Dermis microvascular lymphatic vessel endothelial cell (primary cell): ENCODE measurements at places on chromosomes 3 and 15.

GRCh38 chr3:136957751-136958288 lies at the start of gene IL20RB:
IL20RB (plus strand) TSS chr3:136957983; CDS start chr3:136958114, 131 bp downstream.
- no peak for DNase-seq

GRCh38 chr3:42264399-42265058 lies 1.5 kb downstream of the CCK start:
- DNase-seq = no peak

DNA sequence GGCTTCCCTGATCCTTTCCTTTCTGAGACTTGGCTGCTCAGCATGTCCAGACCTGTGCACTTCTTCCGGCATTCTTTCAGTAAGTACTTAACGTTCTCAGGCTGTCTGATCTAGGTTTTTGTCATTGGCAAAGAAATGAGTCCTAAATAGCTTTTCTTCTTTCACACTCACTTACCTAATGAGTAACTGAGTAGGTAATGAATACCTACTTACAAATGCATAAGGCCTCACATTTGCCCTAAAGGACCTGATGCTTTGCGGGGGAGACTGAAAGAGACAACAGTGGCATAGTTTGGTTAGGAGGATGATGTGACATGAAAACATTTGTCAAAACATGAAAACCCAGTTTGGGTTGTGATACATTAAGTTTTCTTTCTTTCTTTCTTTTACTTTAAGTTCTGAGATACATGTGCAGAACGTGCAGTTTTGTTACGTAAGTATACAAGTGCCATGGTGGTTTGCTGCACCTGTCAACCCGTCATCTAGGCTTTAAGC lies 516.7 kb upstream of the CFAP20DC start:
- no peak for DNase-seq

- peak; percentile 88 for DNase-seq
These were observed 28.9 kb downstream of the CFAP91 start for GRCh38 chr3:119731560-119732343.

- no peak for DNase-seq
These were observed 6.7 kb downstream of the SRP14 start for GRCh38 chr15:40032125-40032839.

- DNase-seq = no peak
These were observed 9.1 kb downstream of the CIDEC start for GRCh38 chr3:9870978-9871377.

GRCh38 chr3:37455181-37455580 lies 280.8 kb upstream of the LRRFIP2 start:
- DNase-seq = no peak

DNA sequence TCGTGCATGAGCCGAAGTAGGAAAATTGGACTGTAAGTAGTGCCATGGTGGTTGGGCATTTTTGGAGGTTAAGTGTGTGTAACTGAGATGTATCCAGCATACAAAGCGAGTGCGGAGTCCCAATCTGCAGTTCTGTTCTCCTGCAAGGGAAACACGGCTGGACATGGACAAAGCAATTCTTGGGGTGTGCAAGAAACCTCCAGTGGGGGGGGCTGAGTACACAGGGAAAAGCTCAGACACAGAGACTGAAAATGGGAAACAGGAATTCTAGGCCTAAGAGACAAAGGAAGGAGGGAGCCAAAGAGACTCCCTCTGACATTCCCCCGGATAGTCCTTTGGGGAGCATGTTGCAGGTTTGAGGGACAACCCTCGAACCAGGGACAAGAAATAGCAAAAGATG lies 83.2 kb upstream of the PLSCR4 start:
- no peak for DNase-seq

GRCh38 chr3:126344380-126345041 lies 12.7 kb downstream of the KLF15 start:
- DNase-seq = no peak
